ENCODE measurements at places on chromosomes 4 and X.

GRCh38 chr4:108813261-108813660 lies 50.4 kb upstream of the ETNPPL start:
- ATAC-seq = no peak

DNA sequence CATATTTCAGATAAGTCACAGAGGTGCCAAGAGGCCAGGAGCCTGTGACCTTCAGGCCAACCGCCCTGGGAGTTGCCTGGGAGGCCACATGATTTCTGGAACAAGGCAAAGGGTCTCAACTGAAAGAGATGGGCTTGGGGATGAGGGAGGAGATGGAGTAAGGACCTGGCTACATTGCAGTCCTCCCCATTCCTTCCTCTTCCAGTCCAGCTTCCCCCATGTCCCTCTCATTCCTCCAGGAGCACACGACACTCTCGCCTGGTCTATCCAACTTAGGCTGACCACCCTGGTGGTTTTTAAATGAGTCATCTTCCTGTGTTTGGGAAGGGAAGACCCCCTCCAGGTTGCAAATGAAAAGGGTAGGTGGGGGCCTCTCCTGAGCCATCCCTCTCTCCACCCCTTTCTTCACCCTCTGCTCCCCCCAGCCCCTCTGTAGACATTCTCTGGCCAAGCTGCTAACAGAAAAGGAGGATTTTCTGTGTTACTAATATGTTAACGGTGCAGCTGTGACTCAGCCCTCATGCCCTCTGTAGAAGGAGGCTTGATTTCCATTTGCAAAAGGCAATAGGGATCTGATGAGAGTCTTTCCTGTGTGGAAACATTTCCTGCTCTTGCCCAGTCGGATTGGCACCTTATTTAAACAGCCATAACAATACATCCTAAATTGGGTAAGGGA lies 79.2 kb downstream of the RTL5 start:
- no peak for ATAC-seq

- no peak for ATAC-seq
These were observed 424.5 kb upstream of the FAM47C start for GRCh38 chrX:36583674-36584073.

DNA sequence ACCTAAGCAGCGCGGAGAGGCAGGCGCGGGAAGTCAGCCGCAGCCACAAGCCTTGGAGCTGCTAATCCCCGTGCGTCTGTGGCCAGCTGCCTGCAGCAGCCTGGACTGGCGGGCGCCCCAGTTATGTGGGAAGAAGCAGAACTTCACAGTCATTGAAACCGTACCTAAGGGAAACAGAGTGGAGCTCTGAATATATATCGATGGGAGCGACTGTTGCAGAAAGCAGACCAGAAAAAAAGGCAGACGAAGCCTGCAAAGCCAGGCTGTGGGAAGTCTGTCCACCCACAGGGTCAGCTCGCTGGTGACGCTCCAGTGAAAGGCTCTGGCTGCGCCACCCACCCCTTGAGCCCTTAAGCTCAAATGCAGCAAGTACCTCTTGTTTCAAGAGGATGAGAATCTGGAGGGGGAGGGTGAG lies 24.7 kb downstream of the KCNE5 start:
- ATAC-seq = no peak

DNA sequence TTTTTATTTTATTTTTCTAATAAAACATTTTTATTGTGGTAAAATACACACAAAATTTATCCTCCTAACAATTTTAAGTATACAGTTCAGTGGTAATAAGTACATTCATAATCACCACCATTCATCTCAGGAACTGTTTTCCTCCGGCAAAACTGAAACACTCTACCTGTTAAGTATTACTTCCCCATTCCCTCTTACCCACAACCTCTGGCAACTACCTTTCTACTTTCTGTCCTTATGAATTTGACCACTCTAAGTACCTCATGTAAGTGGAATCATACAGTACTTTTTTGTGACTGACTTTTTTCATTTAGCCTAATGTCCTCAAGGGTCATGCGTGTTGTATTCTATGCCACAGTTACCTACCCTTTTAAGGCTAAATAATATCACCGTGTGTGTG lies 21.1 kb upstream of the HSFX4 start:
- peak; percentile 54 for ATAC-seq

GRCh38 chrX:37926700-37927099 lies 79.3 kb upstream of the DYNLT3 start:
- no peak for ATAC-seq

DNA sequence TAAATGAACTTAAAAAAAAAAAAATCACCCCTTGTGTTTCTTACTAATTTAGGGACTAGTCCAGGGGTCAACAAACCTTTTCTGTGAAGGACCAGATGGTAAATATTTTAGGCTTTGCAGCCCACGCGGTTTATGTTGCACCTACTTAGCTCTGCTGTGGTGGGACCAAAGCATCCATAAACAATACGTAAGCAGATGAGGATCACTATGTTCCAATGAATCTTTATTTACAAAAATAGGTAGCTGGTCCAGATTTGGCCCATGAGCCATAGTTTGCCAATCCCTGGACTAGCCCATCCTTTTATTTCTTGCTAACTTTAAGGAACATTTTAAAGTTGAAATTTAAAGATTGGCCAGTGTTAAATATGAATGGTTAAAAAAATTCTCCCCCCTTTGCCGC lies 95.3 kb downstream of the AFF1 start:
- no peak for ATAC-seq

GRCh38 chrX:107766470-107767150 lies 9.0 kb downstream of the TSC22D3 start:
- no peak for ATAC-seq

- no peak for ATAC-seq
These were observed 287.0 kb downstream of the GASK1B start for GRCh38 chr4:157885811-157886210.

- no peak for ATAC-seq
These were observed 159.3 kb upstream of the GALNT7 start for GRCh38 chr4:173009129-173009823.

- ATAC-seq = no peak
These were observed 615.4 kb upstream of the ZFP42 start for GRCh38 chr4:187380181-187380581.

GRCh38 chr4:26937139-26937538 lies 76.5 kb downstream of the STIM2 start:
- ATAC-seq = peak; percentile 76

- no peak for ATAC-seq
These were observed 56.8 kb downstream of the SEPSECS start for GRCh38 chr4:25103418-25103817.
